ENCODE measurements at places on chromosomes 3 and 15. TPM values are rescaled to one million over a fixed set of nuclear protein-coding genes. Genes with fewer than 3 reads are reported as not detected.

Gene TMEM266
- total RNA-seq, result 0.14 TPM

Gene SHISA5
- total RNA-seq, result 134 TPM

Gene IL16
- not detected for total RNA-seq

Gene UPK1B
- total RNA-seq, result 12.1 TPM

Gene ANKUB1
- not detected for total RNA-seq

Gene PSMA4
- total RNA-seq, result 401 TPM

Gene CCR8
- total RNA-seq, result not detected

Gene TERC
- total RNA-seq, result not detected

Gene GOLGA6L1
- not detected for total RNA-seq
